CD4-positive, alpha-beta T cell treated with Interleukin-2 at 100 ng/mL for 4 hours (primary cell): ENCODE measurements at places on chromosomes 4 and X.

DNA sequence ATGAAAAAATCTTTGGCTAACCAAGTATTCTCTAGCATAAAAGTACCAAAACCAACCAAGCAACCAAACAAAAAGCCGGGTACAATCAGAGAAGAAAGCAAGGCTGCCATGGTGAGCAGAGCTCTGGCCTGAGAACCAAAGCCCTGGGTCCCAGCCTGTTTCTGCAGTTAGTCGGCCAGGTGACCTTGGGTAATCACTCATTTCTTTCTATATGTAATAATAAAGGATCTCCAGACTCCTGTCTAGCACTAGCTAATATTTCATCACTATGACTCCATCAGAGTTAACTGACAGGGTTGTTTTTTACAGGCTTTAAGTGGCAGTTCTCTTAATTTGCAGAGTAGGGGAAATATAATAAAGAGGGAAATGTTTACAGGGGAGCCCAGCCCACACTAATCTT is 34.0 kb upstream of the RASGEF1B start:
- DNase-seq: no peak

GRCh38 chrX:19886883-19887531 is 393 bp downstream of the SH3KBP1 start:
- no peak for DNase-seq

- no peak for DNase-seq
These were observed 375.5 kb upstream of the MAGEB18 start for GRCh38 chrX:25762656-25763055.

DNA sequence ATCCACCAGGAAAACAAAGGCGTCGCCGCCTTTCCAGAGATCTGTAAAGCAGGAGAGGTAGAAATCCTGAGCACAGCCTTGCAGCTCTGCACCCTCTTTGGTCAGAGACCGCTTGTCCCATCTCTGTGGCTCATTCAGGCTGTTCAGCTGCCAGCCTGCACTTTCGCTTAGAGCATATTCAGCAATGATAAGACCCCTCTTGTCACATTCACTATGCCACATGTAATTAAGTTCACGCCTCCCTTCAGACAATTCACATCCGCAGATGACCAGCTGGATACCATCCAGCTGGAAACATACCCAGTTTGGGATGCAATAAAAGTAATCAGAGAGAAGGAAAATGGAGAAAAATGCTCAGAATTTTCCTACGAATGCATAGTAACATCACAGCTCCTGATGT is 335.4 kb downstream of the UNC5C start:
- no peak for DNase-seq

GRCh38 chr4:89469516-89469915 is 161.9 kb upstream of the GPRIN3 start:
- DNase-seq: no peak

- no peak for DNase-seq
These were observed 26.9 kb upstream of the PPP2R3B start for GRCh38 chrX:413322-414201.

GRCh38 chrX:8897259-8897658 is 96.1 kb upstream of the FAM9A start:
- no peak for DNase-seq

GRCh38 chrX:9885150-9885549 is 82.0 kb upstream of the CLDN34 start:
- DNase-seq: peak; percentile 32

- DNase-seq: no peak
These were observed 288.0 kb downstream of the SH2D1A start for GRCh38 chrX:124634363-124634762.

- DNase-seq: no peak
These were observed 218.1 kb downstream of the ANTXR2 start for GRCh38 chr4:79854856-79855502.

DNA sequence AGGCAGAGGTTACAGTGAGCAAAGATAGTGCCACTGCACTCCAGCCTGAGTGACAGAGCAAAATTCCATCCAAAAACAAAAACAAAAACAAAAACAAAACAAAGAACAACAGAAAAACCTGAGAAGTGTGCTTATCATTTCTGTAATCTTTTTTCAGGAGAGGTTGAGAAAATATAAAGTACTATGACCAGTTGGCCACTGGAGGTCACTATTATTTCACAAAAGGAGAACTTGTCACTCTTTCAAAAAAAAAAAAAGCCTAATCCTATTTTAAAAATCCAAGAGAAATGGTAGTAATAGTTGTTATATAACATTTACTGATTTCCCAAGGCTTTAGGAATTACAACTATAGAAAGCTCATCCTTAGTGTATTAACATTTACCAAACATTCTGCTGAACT is 24.9 kb upstream of the RNF150 start:
- no peak for DNase-seq

DNA sequence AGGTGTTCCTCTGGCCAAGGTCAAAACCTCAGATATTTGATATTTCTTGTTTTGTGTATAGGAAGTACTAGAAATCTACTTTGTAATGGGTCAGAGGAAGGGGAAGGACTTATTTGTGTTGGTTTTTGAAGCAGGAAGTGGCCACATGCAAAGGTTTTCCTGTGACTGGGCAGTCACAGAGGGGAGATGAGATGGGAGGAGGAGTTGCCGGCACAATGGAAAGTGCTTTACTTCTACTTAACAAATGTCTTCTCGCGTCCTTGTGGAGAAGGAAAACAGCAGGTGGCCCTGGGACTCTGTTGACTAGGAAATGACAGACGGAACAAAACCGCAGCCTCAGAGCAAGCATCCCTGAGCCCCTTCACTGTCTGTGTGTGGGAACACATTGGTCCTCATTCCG is 46.6 kb downstream of the SHROOM2 start:
- no peak for DNase-seq

- no peak for DNase-seq
These were observed 8.2 kb downstream of the ATP11C start for GRCh38 chrX:139924696-139925095.

GRCh38 chr4:41532882-41533281 is 5.1 kb upstream of the LIMCH1 start:
- DNase-seq: no peak

DNA sequence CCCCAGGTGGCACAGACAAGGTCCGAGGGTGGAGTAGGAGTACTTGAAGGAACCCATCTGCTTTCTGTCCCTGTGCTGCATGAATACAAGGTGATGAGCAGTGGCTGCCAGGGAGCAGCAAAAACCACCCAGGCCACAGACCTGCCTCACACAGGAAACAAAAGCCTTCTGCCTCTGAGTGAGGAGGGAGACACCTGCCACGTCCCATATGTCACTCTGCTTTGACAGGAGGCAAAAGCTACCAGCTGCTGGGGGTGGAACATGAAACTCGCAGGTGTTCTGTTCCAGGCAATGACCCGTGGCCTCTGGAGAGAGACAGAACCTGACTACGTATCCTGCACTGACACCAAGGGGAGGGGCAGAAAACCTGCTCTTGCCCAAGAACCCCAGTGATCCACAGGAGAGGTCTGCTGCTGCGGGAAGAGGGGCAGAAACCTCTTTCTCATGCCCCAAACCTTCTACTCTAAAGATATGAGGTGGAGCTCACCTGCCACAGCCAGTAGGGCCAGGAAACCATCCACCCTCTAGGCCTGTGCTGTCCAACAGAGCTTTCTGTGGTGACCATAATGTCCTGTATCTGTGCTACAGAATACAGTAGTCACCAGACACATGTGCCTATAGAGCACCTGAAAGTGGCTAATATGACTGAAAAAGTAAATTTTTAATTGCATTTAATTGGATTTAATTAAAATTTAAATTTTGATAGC is 172.9 kb downstream of the PRDM5 start:
- DNase-seq: no peak

- no peak for DNase-seq
These were observed 217.0 kb upstream of the NDST3 start for GRCh38 chr4:117817301-117817700.

DNA sequence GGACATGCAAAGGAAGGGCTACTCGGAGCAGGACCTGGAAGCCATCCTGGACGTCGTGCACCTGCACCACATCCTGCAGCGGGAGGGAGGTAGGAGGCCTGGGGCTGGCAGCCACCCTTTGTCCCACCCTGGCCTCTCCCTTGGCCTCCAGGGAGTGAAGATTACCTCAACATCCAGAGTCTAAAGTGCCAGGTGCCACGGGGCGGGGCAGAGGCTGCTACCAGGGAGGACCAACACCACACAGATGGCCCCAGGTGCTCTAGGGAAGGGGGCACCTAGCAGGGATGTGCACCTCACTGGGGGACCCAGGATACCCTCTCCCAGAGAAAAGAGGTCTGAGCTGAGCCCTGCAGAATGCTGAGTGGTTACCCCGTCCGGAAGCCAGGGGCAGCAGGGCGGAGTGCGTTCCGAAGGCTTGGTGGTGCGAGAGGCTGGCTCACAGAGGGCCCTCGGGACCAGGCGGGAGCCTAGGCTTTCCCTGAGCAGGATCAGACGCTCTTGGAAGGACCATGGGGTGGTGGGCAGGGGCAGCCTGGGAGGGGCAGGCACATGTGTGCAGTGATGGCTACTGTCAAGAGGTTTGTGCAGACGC is 16.1 kb downstream of the ABCD1 start:
- DNase-seq: no peak

- DNase-seq: no peak
These were observed 137.3 kb upstream of the CPEB2 start for GRCh38 chr4:14865031-14865366.

DNA sequence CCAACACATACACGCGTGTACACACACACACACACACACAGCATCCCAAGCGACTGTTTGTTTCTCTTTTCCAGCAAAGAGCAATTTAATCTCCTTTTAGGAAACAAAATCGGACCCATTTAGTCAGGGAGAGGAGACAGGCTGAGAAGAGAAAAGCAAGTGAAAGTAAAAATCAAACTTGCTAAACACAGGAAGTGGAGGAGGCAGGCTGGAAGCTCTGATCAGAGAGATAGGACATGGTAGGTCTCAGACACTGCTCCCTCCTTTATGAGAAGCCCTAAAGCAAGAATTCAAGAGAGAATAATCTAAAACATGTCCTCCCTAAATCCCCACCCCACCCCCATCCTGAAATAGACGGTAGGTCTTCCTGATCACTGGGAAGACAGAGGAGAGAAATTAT is 62.3 kb downstream of the GPC3 start:
- DNase-seq: peak; percentile 14

DNA sequence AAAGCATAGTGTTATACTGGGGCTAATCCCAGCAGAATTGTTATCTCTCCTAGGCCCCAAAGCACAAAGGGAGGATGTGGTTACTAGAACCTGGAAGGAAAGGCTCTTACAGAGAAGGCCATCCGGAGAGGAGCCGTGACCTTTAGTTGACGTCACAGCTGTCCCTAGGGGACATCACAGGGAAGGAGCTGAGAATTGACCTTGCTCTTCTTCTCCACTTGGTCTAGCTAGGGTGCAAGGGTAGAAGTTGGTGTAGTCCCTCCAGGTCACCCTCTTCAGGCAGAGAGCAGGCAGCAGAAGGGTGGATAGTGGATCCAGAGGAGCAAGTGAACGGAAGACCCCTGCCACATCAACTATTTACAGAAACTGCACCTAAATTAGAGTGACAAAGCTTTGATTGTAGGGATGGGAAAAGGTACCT is 22.8 kb upstream of the FGF2 start:
- DNase-seq: no peak

- no peak for DNase-seq
These were observed 511 bp upstream of the NKX6-1 start for GRCh38 chr4:84499624-84499982.

GRCh38 chrX:64427787-64428186 is 32.5 kb upstream of the MTMR8 start:
- no peak for DNase-seq

- DNase-seq: no peak
These were observed 57.3 kb upstream of the BCOR start for GRCh38 chrX:40154853-40155588.

GRCh38 chr4:34720571-34720970 is 1523.7 kb downstream of the ARAP2 start:
- DNase-seq: no peak

DNA sequence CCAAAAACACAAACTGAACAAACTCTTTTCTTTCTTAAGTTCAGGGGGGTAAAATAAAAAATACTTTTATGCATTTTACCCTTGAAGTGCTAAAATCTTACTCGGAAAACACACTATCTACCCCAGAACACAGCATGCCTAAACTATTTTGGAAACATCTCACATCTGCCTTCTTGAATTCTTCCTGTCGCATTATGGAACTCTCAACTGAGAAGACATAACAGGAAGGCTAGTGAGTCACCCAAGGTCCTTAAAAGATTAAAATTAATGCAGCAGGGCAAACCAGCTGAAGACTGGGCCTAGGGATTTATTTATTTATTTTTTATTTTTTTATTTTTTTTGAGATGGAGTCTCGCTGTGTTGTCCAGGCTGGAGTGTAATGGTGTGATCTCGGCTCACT is 208.2 kb downstream of the APBB2 start:
- DNase-seq: no peak

DNA sequence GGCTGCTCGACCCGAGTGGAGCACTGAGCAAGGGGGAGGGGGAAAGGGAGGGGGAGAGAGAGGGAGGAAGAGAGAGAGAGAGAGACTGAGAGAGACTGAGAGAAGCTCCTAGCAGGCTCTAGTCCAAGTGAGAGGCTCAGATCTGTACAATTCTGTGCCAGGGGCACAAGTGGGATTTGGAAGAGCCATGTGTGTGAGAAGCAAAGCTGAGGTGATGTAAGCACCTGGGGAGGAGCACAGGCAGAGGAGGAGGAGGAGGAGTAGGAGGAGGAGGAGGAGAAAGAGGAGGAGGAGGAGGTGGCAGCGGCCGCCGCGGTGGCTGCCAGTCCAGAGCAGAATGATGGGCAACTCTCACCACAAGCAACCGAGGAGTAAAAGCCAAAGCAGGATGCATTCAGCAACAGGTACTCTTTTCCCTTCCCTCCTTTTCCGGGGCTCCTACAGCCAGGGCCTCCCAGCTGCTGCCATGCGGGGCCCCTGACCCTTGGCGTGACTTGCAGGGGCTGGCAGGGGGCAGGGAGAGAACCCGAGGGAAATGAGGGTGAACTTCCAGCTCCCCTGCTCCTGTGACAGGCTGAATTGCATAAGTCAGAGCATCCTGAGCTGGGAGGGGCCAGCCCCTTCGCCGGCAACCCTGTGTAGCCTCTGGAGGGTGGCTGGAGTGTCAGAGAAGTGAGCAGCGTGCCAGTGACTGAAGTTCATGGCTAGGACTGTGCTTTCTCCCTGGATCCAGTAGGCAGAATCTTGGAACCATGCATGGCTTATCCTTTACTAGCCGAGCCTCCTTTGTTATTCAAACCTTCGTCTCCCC is 62.2 kb downstream of the RTL5 start:
- no peak for DNase-seq

- DNase-seq: no peak
These were observed 136.7 kb upstream of the C1QTNF7 start for GRCh38 chr4:15291122-15291521.

GRCh38 chrX:104430072-104430741 is 135.8 kb upstream of the IL1RAPL2 start:
- DNase-seq: no peak

- no peak for DNase-seq
These were observed 775.4 kb downstream of the STPG2 start for GRCh38 chr4:97367878-97368277.
